ENCODE measurements at places on chromosomes 1 and 21. TPM values are rescaled to one million over a fixed set of nuclear protein-coding genes. Genes with fewer than 3 reads are reported as not detected.
A peak's percentile ranks its signal among the peaks of the same experiment; 100 is the strongest.

DNA sequence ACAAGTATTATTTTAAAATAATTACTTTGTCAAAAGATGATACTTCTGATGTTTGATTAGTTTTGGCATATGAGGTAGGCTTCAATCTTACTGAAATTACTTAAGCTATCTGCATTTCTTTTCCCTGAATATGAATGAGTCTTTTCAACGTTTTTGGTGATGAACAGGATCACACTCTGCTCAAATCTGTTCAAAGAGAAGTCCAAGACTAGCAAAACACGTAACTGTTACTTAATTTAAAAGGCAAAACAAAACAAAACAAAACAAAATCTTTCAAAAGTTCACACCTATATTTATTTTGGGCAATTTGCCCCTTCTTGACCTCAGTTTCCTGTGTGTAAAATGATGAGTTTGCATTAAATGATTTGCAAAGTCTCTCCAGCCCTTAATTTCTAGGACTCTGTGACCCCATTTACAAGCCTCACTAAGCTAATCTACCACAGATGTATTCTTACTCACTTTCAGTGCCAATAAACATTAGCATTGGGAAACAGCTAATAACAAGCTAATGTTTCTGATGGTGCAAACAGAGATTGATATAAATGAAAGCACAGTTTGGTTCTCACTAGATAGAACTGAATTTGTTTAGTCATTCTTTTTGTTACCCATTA is 865.4 kb downstream of the LTN1 start:
- no peak overlapping the region for H3K4me3 ChIP-seq
- H3K27ac ChIP-seq: peak overlapping the region; percentile 98
- H3K36me3 ChIP-seq: no peaks in the 10 kb centered on the region
- no peaks in the 10 kb centered on the region for H3K27me3 ChIP-seq
- peaks cover 4% of the 10 kb centered on the region for H3K4me1 ChIP-seq
- DNase-seq: peak; percentile 7

DISP3 gene
- polyA plus RNA-seq: 0.05 TPM

DNA sequence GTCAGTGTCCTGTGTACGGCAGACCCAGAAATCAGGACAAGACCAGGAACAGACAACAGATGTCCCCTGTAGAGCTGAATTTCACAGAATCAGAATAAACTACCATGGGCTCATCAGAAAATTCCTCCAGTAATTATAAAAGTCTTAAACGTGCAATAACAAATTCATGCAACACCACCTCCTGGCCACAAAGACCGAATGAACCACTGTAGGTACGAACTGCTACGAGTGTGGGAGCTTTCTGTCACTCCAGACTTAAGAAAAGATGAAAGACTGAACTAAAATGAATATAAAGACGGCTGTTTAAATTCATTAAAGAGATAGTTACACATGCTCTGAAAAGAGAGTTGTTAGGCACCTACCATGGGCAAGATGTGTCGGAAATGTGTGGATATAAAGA is 333.5 kb downstream of the RRAGC start:
- H3K4me1 ChIP-seq: no peaks in the 10 kb centered on the region
- no peaks in the 10 kb centered on the region for H3K27me3 ChIP-seq
- H3K27ac ChIP-seq: no peak overlapping the region
- no peak for DNase-seq
- no peaks in the 10 kb centered on the region for H3K36me3 ChIP-seq

- H3K27me3 ChIP-seq: no peaks in the 10 kb centered on the region
- H3K4me1 ChIP-seq: peaks cover 49% of the 10 kb centered on the region
- peak; percentile 81 for DNase-seq
Observed at GRCh38 chr1:203199816-203200571, 13.5 kb upstream of the CHI3L1 start.

GRCh38 chr1:11842154-11843041 is 5.2 kb downstream of the NPPA start:
- peaks cover 2% of the 10 kb centered on the region for H3K4me1 ChIP-seq
- no peak overlapping the region for H3K27ac ChIP-seq
- H3K27me3 ChIP-seq: no peaks in the 10 kb centered on the region
- H3K36me3 ChIP-seq: peaks cover 59% of the 10 kb centered on the region

GRCh38 chr1:20974951-20975350 is 187.8 kb upstream of the HP1BP3 start:
- DNase-seq: no peak
- H3K4me3 ChIP-seq: no peak overlapping the region
- H3K36me3 ChIP-seq: peaks cover 9% of the 10 kb centered on the region
- peaks cover 18% of the 10 kb centered on the region for H3K4me1 ChIP-seq

- peak overlapping the region; percentile 75 for H3K27ac ChIP-seq
- DNase-seq: peak; percentile 78
- peaks cover 6% of the 10 kb centered on the region for H3K4me1 ChIP-seq
- H3K27me3 ChIP-seq: no peaks in the 10 kb centered on the region
- H3K4me3 ChIP-seq: no peak overlapping the region
- H3K36me3 ChIP-seq: peaks cover 26% of the 10 kb centered on the region
Observed at GRCh38 chr1:91712981-91713841, 172.7 kb downstream of the TGFBR3 start.

DNA sequence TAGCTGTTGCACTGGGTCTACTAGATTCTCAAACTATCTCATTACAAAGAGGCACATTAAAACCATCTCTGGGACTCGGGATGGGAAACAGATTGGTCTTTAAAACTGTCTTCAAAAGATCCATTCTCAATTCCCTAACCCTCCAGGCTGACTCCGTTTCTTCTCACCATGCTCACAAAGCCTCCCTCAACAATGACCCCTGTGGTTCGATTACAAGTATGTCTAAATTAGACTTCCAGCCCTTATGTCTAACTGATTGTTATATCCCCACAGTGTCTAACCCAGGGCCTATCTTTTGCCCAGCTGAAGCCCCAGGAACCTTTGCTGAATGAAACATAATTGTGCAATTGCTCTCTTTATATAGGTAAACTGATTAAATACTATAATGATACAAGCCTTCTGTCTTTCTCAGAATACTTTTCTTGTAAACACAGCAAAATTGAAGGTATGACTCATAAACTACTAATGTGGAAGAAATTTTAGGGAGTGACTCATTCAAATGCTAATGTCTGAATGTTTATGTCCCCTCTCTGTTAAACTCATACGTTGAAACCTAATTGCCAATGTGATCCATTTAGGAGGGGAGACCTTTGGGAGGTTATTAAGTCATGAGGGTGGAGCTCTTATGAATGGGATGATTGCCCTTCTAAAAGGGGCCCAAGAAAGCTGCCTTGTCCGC is 65.6 kb upstream of the DAB1 start:
- H3K27ac ChIP-seq: peak overlapping the region; percentile 94
- peak; percentile 91 for DNase-seq
- H3K4me3 ChIP-seq: no peak overlapping the region
- peaks cover 16% of the 10 kb centered on the region for H3K4me1 ChIP-seq

- H3K27me3 ChIP-seq: no peaks in the 10 kb centered on the region
- peaks cover 15% of the 10 kb centered on the region for H3K4me1 ChIP-seq
- H3K4me3 ChIP-seq: no peak overlapping the region
- DNase-seq: no peak
- H3K36me3 ChIP-seq: no peaks in the 10 kb centered on the region
- no peak overlapping the region for H3K27ac ChIP-seq
Observed at GRCh38 chr21:38286739-38287471, 30.1 kb downstream of the KCNJ15 start.

- H3K4me1 ChIP-seq: peaks cover 21% of the 10 kb centered on the region
- H3K4me3 ChIP-seq: no peak overlapping the region
- H3K36me3 ChIP-seq: no peaks in the 10 kb centered on the region
- H3K27ac ChIP-seq: no peak overlapping the region
- H3K27me3 ChIP-seq: peaks cover 11% of the 10 kb centered on the region
Observed at GRCh38 chr1:16023050-16023653, 1.3 kb downstream of the CLCNKA start.

CCDC30 gene
- 0.17 TPM for polyA plus RNA-seq

HPDL gene
- 1.1 TPM for polyA plus RNA-seq

- H3K36me3 ChIP-seq: no peaks in the 10 kb centered on the region
- peaks cover 9% of the 10 kb centered on the region for H3K4me1 ChIP-seq
- no peaks in the 10 kb centered on the region for H3K27me3 ChIP-seq
- H3K27ac ChIP-seq: no peak overlapping the region
- DNase-seq: no peak
Observed at GRCh38 chr21:29486306-29486807, 187.6 kb downstream of the BACH1 start.

DNA sequence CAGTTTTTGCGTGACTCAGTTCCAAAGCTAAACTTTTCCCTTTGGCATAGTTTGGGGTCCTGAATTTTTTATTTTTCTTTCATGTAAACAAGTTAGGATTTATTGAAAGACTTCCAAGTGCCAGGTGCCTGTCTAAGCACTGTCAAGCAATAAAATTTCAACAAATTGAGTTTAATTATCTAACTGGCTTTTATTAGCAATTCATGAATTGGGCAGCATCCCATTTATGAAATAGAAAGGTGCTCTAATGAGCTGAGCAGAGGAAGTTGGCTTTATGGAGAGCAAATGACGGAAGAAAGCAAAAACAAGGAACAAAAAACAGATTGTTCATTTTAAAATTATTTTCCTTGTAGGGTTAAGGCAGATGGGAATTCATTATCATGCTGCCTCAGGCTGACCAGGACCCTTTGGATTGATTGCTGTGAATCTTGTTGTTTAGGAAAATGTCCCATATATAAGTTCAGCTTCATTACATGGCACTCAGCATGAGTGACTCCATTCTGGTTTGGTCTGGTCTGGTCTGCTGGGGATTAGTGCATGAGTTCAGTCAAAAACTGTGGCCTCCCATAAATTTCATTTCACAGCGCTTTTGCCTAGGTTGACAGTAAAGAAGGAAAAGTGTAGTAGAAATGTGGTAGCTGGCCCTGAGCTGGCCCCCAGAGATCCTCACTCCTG is 21.5 kb upstream of the COG2 start:
- no peak overlapping the region for H3K4me3 ChIP-seq
- H3K36me3 ChIP-seq: no peaks in the 10 kb centered on the region
- DNase-seq: no peak
- no peak overlapping the region for H3K27ac ChIP-seq
- H3K4me1 ChIP-seq: no peaks in the 10 kb centered on the region

TRNP1 gene
- polyA plus RNA-seq: 63.3 TPM

DNA sequence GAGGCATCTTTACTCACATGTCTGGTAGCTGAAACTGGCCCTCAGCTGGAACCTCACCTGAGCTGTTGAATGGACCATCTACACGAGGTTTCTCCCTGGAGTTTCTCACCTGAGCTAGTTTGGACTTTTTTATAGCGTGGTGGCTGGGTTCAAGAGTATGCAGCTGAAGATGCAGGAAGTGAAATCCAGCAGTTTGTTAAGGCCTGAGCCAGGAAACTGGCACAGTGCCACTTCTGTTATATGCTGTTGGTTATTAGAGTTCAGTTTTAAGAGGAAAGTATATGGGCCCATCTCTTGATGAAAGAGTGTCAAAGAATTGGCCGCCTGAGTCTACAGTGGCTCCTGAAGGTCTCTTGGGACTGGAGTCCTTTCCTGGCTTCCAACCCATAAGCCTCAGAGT is 35.6 kb downstream of the STUM start:
- no peak for DNase-seq
- H3K4me3 ChIP-seq: no peak overlapping the region
- peaks cover 6% of the 10 kb centered on the region for H3K27me3 ChIP-seq
- no peaks in the 10 kb centered on the region for H3K36me3 ChIP-seq

PLEKHN1 gene
- 2.3 TPM for polyA plus RNA-seq

DNA sequence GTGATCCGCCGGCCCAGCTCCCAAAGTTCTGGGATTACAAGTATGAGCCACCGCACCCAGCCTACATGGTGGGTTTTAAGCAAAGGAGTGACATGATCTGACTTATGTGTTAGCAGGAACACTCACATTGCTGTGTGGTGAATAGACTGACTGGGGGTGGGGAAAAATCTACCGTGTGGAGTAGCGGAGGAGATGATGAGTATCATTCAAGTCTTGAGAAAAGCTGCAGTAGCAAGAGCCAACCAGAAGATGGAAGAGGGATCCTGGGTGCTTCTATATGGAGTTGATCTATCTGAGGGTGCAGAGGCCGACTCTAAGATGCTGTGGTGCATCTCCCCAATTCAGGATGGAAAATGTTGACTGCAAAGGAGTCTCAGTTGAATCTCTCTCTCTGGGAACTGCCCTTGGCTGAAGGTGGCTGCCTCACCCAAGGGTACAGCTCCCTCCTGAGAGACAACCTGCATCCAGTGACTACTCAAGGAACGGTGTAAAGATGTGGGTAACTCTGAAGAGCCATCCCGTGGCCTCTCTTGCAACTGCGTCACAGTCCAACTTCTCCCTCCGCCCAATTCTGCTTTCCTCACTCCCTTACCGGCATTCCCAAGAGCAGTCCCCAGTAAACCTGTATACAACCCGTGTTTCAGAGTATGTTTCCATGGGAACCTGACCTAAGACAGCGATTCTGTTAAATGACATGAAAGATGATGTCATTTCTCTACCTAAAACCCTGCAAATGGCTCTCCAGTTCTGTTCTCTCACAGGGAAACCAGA is 7.4 kb upstream of the B3GALNT2 start:
- H3K36me3 ChIP-seq: no peaks in the 10 kb centered on the region
- no peak overlapping the region for H3K27ac ChIP-seq
- H3K4me1 ChIP-seq: no peaks in the 10 kb centered on the region
- peak; percentile 51 for DNase-seq
- H3K4me3 ChIP-seq: no peak overlapping the region

GRCh38 chr1:181010789-181011188 is 11.9 kb downstream of the STX6 start:
- no peaks in the 10 kb centered on the region for H3K27me3 ChIP-seq
- no peak overlapping the region for H3K4me3 ChIP-seq
- peak overlapping the region; percentile 70 for H3K27ac ChIP-seq
- DNase-seq: peak; percentile 68
- H3K36me3 ChIP-seq: no peaks in the 10 kb centered on the region

GRCh38 chr1:180309338-180309737 is 79.3 kb downstream of the LHX4 start:
- H3K27ac ChIP-seq: no peak overlapping the region
- peak; percentile 74 for DNase-seq
- no peaks in the 10 kb centered on the region for H3K27me3 ChIP-seq
- H3K4me3 ChIP-seq: no peak overlapping the region
- H3K4me1 ChIP-seq: peaks cover 7% of the 10 kb centered on the region

DRAXIN gene
- polyA plus RNA-seq: 0.02 TPM

- no peak overlapping the region for H3K4me3 ChIP-seq
- H3K27ac ChIP-seq: no peak overlapping the region
- peaks cover 5% of the 10 kb centered on the region for H3K36me3 ChIP-seq
- H3K4me1 ChIP-seq: peaks cover 61% of the 10 kb centered on the region
- no peaks in the 10 kb centered on the region for H3K27me3 ChIP-seq
- no peak for DNase-seq
Observed at GRCh38 chr1:156492013-156492590, 8.5 kb downstream of the MEF2D start.

- no peak overlapping the region for H3K27ac ChIP-seq
- no peak overlapping the region for H3K4me3 ChIP-seq
- no peaks in the 10 kb centered on the region for H3K36me3 ChIP-seq
- no peak for DNase-seq
Observed at GRCh38 chr21:22961258-22961657, 1963.0 kb downstream of the NCAM2 start.

DNA sequence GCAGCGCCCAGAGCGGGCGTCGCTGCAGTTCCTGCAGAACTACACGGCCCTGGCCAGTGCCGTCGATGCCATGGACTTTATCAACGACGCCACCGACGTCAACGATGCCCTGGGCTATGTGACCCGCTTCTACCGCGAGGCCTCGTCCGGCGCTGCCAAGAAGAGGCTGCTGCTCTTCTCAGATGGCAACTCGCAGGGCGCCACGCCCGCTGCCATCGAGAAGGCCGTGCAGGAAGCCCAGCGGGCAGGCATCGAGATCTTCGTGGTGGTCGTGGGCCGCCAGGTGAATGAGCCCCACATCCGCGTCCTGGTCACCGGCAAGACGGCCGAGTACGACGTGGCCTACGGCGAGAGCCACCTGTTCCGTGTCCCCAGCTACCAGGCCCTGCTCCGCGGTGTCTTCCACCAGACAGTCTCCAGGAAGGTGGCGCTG is 22.0 kb downstream of the COL6A1 start:
- DNase-seq: no peak
- no peak overlapping the region for H3K4me3 ChIP-seq
- H3K36me3 ChIP-seq: peaks cover 65% of the 10 kb centered on the region
- no peaks in the 10 kb centered on the region for H3K4me1 ChIP-seq
- no peak overlapping the region for H3K27ac ChIP-seq
- no peaks in the 10 kb centered on the region for H3K27me3 ChIP-seq

FAM229A gene
- polyA plus RNA-seq: 3.9 TPM

CYP4A22 gene
- not detected for polyA plus RNA-seq

Measured in IMR-90 (cell line).